Iris pigment epithelial cell (primary cell): ENCODE measurements at places on chromosomes 1 and 21.
A peak's percentile ranks its signal among the peaks of the same experiment; 100 is the strongest.

DNA sequence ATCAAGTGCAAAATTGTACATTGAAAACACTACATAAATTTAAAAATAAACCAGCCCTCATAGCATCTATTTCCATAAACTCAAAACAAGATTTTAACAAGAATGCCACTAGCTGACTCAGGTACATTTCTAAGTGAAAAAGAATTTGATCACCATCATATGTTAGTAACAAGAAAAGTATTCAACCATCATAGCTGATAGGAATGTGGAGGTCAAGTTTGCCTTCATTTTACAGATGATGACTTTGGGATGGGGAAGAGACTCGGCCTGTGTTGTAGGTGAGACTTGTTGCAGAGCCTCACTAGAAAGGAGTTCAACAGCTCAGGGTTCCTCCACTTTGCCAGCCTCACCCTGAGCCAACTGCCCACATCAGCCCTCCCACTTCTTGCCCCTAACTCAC is 318.8 kb upstream of the FAM78B start:
- no peak for DNase-seq

DNA sequence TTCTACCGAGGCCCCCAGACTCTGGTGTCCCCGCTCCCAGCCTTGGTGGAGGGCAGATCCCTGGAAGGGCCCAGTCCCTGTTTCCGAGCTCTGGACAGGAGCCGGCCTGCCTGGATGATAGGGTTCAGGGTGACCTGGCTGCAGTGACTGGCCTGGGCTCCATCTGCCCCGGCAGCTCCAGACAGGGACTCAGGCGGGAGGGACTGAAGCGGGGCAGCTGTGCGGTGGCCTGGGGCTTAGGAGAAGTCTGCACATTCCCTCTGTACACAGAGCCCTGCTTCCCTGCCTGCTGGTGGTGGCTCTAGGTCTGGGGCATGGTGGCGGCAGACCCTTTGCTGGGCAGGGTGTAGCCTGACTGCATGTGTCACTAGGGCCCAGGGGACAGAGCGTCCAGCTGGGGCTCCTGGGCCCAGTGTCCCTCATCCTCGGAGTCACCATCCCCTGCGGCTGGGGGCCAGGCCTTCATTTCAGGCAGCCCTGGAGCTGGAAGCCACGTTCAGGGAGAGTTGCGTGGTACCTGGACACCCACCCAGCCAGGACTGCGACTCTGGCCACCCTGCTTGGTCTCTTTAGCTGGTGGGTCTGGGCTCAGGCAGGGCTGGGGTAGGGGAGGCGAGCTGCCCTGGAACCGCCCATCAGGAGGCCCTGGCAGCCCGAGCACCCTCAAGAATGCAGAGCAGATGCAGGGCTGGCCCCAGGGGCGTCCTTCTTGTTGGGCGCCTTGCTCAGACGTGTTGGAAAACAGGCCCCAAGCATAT is 9.6 kb downstream of the ARHGEF16 start:
- no peak for DNase-seq

DNA sequence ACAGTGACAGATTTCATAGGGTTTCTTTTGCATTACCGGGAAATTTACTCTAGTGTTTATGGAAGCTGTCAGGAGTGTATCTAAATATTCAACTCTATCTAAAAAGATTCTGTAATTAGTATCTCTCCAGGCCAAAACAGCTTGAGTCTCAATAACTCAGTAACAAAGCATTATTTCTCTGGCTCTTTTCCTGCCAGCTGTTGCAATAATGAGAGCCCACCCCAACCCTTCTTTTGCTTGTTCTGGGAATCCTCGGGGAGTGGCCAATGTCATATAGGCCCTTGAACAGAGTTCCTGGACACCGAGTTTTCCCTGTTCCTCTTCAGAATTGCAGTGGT is 120.1 kb upstream of the SGIP1 start:
- DNase-seq = no peak

GRCh38 chr1:6419804-6420453 is at the start of gene HES2:
Gene HES2, minus strand, starts transcription at chr1:6419919. Its CDS starts 99 bp downstream, at chr1:6419820.
- no peak for DNase-seq

DNA sequence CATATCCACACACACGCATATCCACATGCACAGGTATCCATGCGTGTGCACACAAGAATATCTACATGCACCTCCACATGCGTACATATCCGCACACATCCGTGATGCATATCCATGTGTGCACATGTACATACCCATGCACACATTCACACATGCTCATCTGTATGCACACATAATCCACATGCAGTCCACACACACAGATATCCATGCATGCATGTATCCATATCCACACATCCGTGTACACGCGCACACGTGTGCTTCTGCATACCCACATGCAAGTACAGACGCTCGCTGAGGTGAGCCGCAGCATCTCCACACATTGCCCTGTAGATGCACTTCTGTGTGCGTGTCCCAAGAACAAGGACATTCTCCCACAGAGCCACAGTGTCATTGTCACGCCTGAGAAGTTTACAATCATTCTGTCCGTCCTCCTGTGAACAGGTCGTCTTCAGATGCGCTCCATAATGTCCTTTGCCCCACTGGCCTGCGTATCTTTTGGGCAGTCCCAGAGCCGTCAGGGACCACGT is 43.4 kb downstream of the COL18A1 start:
- DNase-seq = no peak

DNA sequence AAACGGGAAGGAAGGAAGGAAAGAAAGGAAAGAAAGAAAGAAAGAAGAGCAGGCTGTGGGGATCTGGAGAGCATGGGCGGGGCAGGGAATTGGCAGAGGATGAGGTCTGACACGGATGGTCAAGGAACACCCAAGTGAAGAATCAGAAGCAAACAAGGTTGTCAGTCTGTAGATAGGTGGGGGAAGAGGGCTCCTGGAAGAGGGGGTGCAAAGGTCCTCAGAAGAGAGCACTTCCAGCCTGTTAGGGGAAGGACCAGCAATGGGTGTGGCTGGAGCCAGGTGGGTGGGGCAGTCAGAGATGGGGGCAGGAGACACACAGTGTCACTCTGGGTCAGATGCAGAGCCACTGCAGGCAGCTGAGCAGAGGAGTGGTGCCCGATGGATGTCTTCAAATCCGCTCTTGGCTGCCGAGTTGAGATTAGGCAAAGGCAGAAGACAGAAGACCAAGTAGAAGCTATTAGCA is 11.0 kb upstream of the PLA2G2C start:
- DNase-seq = no peak

DNA sequence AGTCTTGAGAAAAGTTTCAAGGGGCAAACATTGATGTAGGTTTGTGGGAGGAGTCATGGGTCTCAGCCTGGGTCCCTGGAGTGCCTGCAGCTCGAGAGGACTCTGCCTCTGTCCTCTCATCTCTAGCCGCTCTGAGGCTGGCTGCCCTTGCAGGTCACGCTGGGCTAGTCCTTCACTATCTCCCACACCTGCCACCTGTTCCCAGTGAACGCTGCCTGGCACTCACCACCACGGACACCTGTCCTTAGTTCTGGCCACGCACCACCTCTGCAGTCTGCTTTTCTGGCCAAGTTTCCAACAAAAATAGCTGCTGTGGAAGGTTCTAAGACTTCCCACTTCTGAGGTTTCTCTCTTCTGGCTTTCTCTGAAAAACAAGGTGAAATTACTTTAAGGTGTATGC is 52.5 kb downstream of the SH3BGR start:
- DNase-seq = no peak

DNA sequence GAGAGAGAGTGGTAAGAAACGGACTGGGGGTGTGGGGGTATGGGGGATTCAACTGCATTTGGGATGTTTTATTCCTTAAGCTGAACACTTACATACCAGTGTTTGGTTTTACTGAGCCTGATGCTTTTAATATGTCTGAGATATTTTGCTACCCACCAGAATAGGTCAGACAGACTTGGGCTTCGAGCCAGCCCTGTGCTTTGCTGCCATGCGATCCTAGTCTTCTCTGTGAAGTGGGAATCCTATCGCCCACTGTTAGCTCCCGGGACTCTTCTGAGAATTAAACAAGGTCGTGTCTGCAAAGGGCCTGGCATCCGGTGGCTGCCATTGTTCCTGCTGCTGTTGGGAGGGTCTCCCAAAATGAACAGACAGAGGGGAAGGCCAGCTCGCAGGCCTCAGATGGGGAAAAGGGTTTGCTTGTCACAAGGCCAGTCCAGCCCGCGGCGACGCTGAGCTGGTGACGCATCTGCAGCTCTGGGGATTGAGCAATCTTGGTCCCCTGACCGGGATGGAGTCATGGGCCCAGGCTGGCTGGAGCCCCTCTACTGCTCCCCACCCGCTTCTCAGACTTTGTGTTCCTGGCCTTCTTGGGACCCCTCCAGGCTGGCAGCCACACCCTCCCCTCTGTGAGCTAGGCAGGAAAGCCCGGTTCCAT is 26.9 kb upstream of the ECE1 start:
- peak; percentile 81 for DNase-seq

GRCh38 chr21:38628349-38628748 is 130.1 kb upstream of the ERG start:
- no peak for DNase-seq

DNA sequence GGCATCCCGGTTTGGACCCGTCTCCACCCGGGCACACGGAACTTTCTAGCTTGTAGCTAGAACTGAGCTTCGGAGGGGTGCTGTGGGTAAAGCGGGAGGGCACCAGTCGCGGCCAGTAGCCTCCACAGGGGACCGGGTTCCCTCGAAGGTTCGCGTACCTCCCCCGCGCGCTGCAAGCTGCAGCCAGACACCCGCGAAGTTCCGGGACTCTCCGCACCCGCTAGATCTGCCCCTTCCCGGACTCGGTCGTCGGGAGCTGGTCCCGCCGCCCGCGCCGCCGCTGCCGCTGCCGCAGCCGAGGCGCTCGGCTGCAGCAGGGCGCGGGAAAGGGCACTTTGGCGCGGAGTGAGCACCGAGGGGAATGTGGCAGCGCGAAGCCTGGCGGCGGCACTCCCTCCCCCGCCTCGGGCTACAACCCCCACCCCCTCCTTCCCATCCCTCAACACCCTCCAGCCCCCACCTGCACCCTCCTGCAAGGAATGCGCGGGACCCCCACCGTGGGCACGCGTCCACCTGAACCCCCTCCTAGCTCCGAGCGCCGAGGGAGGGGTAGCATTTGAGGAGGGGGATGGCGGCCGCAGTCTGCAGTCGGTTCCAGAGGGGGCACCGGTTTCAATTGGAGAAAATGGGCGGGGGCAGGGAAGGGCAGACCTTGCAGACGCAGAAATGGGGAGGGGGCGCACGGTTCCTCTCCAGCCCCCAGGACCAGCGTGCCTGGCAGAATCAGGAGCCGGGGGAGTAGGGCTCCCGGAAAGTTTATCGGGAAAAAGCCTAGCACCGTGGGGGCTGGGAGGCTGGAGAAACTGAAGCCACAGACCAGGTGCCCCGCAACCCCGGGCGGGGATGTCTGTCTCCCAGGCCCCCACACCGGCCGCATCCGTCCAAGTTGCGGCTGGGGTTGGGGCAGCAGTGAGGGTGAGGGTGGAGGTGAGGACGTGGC is 968 bp downstream of the CSMD2 start:
- peak; percentile 8 for DNase-seq

DNA sequence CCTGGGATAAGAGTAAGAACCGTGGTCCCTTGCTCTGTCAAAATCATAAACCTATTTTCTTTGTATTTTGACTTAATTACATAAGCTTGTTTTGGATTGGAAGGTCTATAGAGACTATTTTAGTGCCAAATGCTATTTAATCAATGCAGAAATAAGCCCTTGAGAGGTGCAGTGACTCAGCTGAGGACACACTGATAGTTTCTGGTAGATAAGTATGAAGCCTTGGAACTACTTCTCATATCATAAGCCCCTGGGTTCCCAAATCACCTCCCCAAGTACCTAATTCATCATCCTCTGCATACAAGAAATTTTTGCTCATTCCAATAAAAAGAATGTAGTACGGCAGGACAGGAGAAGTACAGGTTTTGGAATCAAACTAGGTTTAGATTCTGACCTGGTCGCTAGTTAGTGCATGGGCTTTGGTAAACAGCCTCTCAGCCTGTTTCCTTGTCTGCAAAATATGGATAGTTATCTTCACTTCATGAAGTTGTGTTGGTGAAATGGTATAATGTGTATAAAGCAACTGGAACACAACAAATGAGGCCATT is 3.3 kb upstream of the CD55 start:
- DNase-seq = no peak

DNA sequence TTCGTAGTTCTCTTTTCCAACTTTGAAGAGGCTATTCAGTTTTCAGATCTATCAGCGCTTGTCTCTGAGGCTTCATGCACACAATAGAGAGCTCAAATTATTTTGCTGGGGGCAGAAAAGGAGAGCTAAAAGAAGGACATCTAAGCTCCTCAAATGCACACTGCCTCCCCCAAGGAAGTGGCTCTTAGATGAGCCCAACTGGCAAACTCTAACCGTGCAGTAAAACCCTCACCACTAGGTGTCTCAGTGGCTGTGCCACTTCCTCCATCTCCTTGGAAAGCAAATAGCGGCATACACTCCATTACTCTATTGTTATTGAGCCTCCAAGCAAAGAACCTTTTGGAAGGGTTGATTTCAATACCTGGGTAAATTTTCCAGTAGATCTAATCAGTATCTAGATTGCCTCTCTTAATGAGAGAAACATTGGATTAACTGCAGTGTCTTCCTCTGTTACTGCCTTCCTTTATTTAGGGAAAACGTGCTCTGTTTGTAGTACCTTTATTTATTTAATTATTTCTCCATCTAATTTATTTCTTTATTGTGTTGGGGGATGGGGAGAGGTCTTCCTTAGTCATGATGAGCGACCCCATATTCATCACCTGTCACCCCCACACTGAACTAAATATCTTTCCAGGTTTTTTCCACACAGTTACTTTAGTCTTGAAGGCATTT is 9.2 kb upstream of the SFPQ start:
- peak; percentile 85 for DNase-seq

DNA sequence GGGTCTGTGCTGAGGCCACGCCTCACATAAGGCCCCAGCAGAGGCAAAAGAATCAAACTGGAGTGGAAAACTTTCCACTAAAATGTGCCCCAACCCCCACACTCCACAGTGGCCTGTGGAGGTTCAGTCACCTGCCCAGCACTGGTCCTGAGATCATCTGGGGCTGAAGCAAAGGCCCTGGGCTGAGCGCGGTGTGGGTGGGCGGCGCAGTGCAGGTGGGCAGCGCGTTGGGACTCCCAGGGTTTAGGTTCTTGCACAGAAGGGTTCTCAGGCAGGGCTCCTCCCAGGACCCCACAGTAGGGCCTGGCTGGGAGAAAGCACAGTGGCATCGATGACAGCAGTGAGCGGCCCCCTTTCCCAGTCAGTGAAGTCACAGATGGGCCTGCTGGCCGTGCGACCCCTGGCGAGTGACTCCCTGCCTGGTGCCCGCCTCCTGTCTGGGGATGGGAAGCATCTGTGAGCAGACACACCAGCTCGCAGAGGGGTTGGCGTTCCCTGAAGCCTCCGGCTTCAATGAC is 13.8 kb upstream of the GPR153 start:
- DNase-seq = no peak
